ENCODE measurements at places on chromosomes 5 and 9.

DNA sequence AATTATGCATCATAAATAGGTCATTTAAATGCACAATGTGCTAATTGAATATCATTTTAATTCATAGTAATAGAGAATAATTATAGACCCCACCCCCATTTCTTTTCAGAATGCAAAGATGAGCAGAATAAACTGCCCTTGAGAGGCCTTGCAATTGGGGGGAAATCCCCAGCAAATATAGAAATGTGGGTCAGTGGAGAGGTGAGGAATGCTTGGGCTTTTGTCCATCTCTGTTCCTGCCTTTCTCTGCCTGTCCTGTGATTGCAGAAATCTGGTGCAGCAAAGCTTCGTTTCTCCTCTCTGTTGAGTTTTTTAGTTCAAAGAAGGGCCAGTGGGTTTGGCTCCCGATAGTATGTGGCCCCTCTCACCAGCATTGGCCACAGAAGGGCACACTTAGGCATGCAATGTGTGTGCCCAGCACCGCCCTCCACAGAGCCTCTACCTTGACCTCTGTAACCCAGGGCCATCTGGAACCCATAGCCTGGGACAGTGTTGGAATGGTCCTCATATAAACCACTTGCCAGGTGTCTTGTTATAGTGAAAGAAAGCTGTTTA, 164.2 kb downstream of the SEMA6A start:
- DNase-seq: no peak

DNA sequence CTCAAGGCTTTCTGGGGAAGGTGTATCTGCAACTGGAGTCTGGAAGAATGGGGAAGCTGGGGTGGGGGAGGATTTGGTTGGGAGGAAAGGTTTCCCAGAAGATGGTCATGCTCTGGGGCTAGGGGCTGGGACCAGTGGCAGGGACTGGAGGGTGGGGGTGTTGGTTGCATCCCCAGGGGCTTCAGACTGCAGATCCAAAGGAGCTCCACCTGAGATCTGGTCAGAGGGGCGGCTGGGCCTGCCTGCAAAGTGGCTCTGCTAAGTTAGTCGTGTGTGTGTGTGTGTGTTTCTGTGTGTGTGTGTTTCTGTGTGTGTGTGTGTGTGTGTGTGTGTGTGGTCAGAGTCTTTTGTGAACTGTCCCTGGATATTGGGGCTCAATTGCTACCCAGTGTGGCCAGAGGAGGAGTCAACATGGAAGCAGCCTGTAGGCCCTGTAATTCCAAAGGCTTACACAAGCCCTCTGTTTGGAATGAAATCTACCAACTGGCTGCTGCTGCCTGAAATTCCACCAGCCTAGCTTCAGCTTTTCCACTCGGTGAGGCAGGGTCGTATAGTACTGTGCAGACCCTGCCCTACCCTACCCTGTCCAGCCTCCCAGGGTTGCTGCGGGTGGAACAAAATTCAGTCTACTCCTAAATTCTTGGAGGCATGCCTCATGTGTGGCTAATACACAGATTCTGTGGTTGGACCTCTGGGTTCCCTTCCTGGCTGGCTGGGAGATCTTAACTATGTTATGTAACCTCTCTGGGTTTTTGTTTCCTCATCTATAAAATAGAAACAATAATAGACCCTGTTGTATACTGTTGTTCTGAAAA, 12.5 kb upstream of the SYNPO start:
- DNase-seq: no peak

- DNase-seq: no peak
Measured at GRCh38 chr9:83234541-83234940, 171.6 kb upstream of the RASEF start.

DNA sequence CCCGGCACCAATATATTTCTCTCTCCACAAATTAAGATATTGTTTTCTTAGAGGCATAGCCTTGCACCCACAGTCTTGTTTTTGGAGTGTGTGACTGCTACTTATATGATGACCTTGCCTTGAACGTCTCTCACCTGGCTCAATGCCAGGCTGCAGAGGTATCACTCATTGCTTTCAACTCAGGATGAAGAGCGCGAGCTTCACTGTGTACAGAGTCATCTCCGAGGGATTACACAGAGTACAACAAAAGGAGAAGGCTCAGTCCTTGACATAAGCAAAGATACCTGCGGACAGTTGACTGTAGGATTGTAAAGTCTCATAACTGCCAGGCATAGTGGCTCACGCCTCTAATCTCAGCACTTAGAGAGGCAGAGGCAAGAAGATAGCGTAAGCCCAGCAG, 53.8 kb downstream of the CD180 start:
- no peak for DNase-seq

GRCh38 chr5:18141222-18141621, 507.0 kb downstream of the TAF11L14 start:
- DNase-seq: no peak

- no peak for DNase-seq
Measured at GRCh38 chr9:32378496-32378895, 5.9 kb upstream of the ACO1 start.

DNA sequence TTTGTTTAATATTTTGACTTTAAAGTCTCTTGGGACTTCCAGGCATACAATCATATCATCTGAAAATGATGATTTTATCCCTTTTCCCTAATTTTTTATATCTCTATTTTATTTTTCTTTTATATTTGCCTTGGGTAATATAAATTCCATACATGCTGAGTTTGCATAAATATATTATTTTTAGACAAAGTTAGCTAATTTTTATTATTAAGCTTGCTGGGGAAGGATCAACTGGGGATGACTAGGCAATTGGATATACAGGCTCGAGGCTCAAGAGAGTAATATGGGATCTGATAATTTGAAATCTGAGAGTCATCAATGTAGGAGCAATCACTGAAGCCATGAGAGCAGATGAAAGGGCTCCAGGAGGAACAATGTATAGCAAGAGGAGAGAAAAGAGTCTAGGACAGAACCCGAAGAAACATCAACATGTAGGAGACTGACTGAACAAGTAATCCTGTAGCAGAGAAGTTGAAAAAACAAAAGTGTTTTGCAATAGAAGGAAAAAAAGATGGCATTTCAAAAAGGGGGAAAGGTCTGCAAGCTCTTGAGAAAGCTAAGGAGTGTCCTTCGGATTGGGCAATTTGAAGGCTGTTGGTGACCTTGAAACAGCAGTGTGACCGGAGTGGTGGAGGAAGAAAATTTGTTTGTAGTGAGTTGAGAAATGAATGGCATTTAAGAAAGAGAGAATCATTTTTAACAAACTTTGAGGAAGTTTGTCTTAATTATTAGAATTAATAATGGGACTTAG, 17.0 kb upstream of the RHOBTB3 start:
- no peak for DNase-seq

GRCh38 chr5:67244345-67244793, 47.8 kb upstream of the CD180 start:
- DNase-seq: no peak

GRCh38 chr5:148972974-148973374, 89.9 kb downstream of the SH3TC2 start:
- DNase-seq: no peak

DNA sequence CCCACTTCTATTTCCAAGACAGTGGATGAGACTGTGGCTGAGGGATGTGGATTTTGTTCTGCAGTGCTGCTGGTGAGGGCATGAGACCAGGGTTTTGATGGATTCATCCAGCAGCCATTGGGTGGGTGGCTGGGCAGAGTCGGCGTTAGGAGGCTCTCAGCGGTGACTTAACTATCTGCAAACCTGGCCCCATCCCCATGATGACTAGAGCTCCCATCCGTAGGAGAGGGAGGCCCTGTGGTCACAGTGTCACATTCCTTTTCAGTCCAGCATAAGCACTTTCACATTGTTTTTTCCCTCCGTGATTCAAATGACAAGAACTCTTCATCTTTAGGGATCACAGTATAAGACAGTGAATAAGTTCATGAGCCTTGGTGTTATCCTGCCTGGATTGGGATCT, 60.4 kb upstream of the SPRY4 start:
- no peak for DNase-seq

DNA sequence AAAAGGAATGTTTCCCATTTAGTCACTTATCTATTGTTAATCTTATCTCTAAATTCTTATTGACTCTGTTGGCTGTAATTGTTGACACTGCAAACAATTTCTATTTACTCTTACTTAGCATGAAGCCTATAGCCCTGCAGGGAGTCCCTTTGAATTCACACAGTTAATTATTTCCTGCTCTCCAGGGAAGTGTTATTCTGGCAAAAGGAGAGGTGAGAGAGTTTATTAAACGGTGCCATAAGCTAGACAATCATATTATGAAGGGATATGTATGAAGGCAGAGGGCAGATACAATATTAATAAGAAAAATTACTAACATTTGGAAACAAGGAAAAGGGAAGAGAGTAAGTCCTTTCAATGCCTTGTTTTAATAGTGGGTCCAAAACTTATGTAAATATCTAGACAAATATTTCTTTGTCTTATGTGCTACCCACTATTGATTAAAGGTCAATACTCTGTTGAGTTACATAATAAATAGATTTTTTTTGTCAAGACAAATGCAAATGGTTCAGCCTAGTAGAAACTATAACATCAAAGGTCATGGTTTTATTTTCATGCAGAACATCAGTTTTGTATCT, 107.1 kb downstream of the CDH18 start:
- DNase-seq: no peak

GRCh38 chr5:157902449-157903116, 43.6 kb upstream of the CLINT1 start:
- DNase-seq: no peak

- DNase-seq: no peak
Measured at GRCh38 chr9:80061096-80061495, 489.3 kb downstream of the TLE4 start.

DNA sequence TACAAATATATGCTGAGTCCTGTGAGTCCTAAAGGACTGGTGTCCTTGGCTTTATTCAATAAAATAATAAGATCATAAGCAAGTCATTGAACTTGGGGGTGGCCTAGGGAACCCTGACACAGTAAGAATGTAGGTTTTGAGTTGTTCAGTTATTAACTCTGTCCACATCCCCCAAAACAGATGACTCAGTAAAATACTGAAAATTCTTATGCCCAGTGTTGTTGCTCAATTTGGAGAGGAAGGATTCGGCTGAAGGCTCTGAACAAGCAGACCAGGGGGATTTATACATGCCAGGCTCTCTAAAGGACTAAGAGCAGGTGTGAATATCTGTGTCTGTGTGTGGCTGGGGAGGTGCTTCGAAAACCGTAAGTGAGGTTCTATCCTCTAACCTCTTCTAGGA, 173.7 kb downstream of the RMI1 start:
- no peak for DNase-seq

- no peak for DNase-seq
Measured at GRCh38 chr5:142664636-142665035, 21.3 kb downstream of the FGF1 start.

DNA sequence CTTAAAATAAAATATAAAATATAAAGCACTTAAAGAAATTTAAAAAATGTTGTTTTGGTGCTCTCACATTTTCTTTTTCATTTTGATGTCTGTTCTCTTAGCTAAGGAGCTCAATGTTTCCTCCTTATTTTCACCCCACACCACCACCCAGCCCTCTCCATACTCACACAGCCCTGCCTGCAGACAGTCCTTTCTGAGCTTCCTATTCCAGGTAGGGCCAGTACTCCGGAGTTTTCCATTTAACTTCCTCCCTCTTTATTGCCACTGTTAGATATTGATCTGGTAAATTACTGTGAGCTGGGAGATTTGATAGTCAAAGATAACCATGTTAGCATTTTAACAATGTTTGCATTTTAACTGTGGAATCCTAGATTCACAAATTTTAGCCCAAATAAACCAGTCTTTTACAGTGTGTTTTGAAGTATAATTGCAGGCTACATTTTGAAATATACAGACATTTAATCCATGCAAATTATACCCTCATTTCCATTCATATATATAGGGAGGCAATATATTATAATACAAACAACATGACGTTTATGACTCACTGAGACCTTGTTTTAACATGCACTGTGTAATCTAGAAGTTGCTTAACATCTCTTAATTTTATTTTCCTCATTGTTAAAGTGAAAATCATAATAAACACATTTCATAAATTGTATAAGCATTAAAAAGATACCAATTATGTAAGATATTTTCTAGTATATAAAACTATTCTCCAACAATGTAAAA, 927.1 kb downstream of the NR2F1-AS1 start:
- no peak for DNase-seq

GRCh38 chr5:104088876-104089778, 526.5 kb upstream of the NUDT12 start:
- no peak for DNase-seq

DNA sequence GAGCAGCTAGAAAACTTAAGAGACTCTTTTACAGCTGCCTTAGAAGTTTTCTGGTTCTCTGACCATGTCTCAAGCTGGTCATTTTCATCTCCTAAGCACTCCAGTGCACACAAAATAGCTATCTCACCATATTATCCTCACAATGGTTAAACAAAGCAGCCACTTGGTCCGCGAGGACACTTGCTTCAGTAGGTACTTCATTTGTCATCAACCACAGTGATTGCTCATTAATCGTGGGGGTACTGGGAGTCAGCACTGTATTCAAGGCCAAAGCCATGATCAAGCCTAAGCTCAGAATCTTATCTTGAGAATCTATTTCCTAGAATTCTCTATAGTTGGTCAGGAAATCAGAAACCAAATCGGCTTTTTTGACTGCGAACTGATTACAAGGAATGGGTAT, 2.9 kb downstream of the ARL14EPL start:
- DNase-seq: no peak

- no peak for DNase-seq
Measured at GRCh38 chr5:108729242-108729615, 18.5 kb upstream of the FER start.

DNA sequence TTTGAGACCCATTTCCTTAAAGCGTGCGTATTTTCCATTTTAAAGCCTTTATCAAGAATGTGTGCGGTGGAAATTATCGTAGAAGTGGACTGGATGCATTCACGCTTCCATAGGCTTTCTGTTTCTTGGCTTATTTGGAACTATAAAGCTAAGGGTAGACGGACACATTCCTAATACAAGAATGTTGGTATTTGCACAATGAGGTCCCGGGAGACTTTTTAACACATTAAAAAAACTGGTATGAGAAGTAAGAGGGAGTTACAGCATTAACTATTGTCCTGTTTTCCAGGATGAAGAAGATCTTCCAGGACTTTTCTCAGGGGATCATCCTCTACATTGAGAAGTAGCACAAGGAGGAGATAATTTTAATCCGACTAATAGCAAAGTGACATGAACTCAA, 653.0 kb downstream of the MTRR start:
- no peak for DNase-seq

- no peak for DNase-seq
Measured at GRCh38 chr9:2163231-2163885, 148.2 kb downstream of the SMARCA2 start.

DNA sequence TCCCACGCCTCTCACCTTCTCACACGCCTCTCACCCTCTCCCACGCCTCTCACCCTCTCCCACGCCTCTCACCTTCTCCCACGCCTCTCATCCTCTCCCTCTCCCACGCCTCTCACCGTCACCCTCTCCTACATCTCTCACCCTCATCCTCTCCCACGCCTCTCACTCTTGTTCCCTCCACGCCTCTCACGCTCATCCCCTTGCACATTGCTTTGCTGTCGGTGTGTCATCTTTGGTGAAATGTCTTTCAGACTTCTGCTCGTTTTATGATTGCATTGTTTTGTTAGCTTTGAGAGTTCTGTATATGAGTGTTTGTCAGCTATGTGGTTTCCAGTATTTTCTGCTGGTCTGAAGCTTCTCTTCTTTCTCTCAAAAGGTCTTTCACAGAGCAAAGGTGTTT, 102.7 kb downstream of the EHMT1 start:
- no peak for DNase-seq

- no peak for DNase-seq
Measured at GRCh38 chr5:180487556-180487955, 6.6 kb upstream of the CNOT6 start.

Data from stimulated activated CD4-positive, alpha-beta T cell treated with anti-CD3 and anti-CD28 coated beads, TNF-alpha, amount 100 ng/mL, for 24 hours (primary cell).